Immature natural killer cell (primary cell): ENCODE measurements at places on chromosomes 4 and X. TPM values are rescaled to one million over a fixed set of nuclear protein-coding genes. Genes with fewer than 3 reads are reported as not detected.

- no peak overlapping the region for H3K4me3 ChIP-seq
- no peaks in the 10 kb centered on the region for H3K4me1 ChIP-seq
- no peak overlapping the region for H3K27ac ChIP-seq
Observed at GRCh38 chrX:150647331-150647730, 45.9 kb upstream of the MTMR1 start.

Gene BGN
- polyA plus RNA-seq: not detected

Gene GUCY1B1
- polyA plus RNA-seq: 4.0 TPM

DNA sequence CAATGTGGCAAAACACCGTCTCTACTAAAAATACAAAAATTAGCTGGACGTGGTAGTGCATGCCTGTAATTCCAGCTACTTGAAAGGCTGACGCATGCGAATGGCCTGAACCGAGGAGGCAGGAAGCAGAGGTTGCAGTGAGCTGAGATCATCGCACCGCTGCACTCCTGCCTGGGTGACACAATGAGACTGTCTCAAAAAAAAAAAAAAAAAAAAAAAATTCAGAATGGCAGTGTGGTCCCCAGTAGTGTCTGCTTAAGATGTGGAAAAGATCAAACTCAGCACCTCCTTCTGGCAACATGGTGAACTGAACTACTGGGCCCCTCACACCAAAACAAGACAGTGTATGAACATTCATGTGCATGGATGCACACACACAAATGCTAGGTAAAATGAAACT, 32.2 kb downstream of the SMS start:
- H3K27me3 ChIP-seq: peaks cover 3% of the 10 kb centered on the region
- H3K27ac ChIP-seq: peak overlapping the region; percentile 94
- H3K36me3 ChIP-seq: no peaks in the 10 kb centered on the region

- peaks cover 4% of the 10 kb centered on the region for H3K27me3 ChIP-seq
- no peak for DNase-seq
- H3K4me1 ChIP-seq: no peaks in the 10 kb centered on the region
- no peak overlapping the region for H3K4me3 ChIP-seq
- H3K36me3 ChIP-seq: peaks cover 7% of the 10 kb centered on the region
Observed at GRCh38 chr4:7343081-7343655, 91.6 kb downstream of the PSAPL1 start.

Gene ARHGAP24
- polyA plus RNA-seq: not detected

DNA sequence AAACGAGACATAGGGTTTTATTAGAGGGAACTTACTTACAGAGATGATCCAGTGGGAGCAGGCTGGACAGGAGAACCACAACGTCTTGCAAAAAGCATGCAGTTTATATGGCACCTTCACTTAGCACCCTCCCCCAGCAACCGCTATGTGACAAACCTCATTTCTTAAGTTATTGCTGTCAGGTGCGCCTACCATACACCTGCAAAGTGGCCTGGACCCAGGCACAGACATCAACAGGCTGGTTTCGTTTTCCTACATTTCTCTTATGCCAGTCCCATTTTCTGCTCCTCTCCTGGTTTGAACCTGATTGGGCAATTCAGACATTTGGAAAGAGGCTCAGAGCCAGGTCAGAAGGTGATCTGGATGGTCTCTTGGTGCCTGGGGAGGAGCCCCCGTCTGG, 18.3 kb downstream of the RTL5 start:
- peaks cover 5% of the 10 kb centered on the region for H3K36me3 ChIP-seq
- peaks cover 10% of the 10 kb centered on the region for H3K27me3 ChIP-seq
- peaks cover 49% of the 10 kb centered on the region for H3K4me1 ChIP-seq
- DNase-seq: no peak
- H3K27ac ChIP-seq: peak overlapping the region; percentile 53

DNA sequence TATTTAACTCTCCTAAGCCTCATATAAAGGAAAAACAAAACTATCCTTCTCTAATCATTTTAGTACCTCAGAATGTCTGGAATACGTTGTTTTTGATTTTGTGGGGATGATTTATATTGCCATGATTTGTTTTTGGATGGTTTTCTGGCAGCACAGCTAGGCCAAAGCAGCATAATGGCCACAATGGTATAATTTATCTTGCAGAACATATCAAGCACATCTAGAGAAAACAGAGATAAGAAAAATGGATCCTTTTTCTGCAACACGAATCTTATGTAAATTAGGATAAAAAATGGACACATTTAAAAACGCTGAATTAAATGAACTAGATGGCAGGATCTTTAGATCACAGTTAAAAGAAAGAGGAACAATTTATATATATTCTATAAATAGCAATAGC, 269.9 kb upstream of the FAT4 start:
- no peaks in the 10 kb centered on the region for H3K36me3 ChIP-seq
- no peak overlapping the region for H3K27ac ChIP-seq
- H3K4me1 ChIP-seq: no peaks in the 10 kb centered on the region
- H3K27me3 ChIP-seq: no peaks in the 10 kb centered on the region
- no peak for DNase-seq

Gene CXCL5
- polyA plus RNA-seq: 0.41 TPM

GRCh38 chr4:150475763-150476162, 106.2 kb upstream of the MAB21L2 start:
- no peak for DNase-seq
- H3K4me3 ChIP-seq: no peak overlapping the region
- H3K36me3 ChIP-seq: peaks cover 31% of the 10 kb centered on the region
- no peak overlapping the region for H3K27ac ChIP-seq

GRCh38 chr4:52903273-52903672, 41.2 kb downstream of the RASL11B start:
- no peak for DNase-seq
- H3K36me3 ChIP-seq: peaks cover 41% of the 10 kb centered on the region
- peaks cover 2% of the 10 kb centered on the region for H3K27me3 ChIP-seq
- no peaks in the 10 kb centered on the region for H3K4me1 ChIP-seq

- no peaks in the 10 kb centered on the region for H3K36me3 ChIP-seq
- no peaks in the 10 kb centered on the region for H3K4me1 ChIP-seq
- no peak for DNase-seq
- H3K27me3 ChIP-seq: no peaks in the 10 kb centered on the region
Observed at GRCh38 chr4:133483600-133484246, 334.6 kb downstream of the PCDH10 start.

Gene RTL5
- 0.19 TPM for polyA plus RNA-seq

Gene PPP1R2C
- polyA plus RNA-seq: 0.24 TPM

Gene REPS2
- 0.71 TPM for polyA plus RNA-seq

Gene FAM47E
- polyA plus RNA-seq: not detected

DNA sequence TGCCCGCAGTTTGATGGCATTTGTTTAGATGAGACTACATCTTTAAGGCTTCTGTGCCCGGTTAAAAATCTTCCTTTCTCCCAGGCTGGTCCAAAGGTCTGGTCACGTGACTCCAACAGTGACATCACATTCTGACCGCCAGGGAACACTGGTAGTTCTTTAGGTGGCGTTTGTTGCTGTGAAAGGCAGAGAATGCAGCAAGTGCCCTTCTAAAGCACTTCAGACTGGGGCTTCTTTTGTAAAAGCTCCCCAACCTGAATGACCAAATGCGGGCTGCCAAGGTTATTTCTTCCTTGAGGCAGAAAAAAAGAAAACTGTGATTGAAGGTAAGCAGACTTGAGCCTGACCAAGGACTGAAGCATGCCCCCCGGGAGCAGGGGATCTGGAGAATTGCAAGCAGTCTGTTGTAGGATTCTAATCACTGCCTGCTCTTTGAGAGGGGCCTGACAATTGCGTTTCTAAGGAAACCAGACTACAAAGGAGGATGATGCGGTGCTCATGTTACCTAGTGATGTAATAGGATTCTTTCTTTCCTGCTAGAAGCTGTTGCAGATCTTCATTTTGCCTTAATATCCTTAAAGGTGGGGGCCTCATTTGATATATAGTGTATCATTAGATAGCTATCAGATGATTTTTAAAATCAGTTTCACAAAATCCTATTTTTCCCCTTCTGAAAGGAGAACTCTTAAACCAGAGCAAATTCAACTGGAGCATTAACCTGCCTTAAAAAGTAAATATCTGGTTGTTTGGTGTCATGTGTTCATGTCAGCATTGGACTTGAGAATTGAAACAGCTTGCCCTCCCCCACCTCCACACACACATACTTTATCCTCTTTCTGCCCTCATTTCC, 133.1 kb downstream of the AKAP4 start:
- H3K36me3 ChIP-seq: peaks cover 2% of the 10 kb centered on the region
- DNase-seq: no peak
- no peak overlapping the region for H3K4me3 ChIP-seq
- no peak overlapping the region for H3K27ac ChIP-seq
- no peaks in the 10 kb centered on the region for H3K27me3 ChIP-seq
- H3K4me1 ChIP-seq: no peaks in the 10 kb centered on the region

- no peaks in the 10 kb centered on the region for H3K36me3 ChIP-seq
- no peak overlapping the region for H3K27ac ChIP-seq
- H3K4me3 ChIP-seq: no peak overlapping the region
- H3K4me1 ChIP-seq: no peaks in the 10 kb centered on the region
Observed at GRCh38 chr4:112003231-112003907, 141.9 kb upstream of the FAM241A start.

DNA sequence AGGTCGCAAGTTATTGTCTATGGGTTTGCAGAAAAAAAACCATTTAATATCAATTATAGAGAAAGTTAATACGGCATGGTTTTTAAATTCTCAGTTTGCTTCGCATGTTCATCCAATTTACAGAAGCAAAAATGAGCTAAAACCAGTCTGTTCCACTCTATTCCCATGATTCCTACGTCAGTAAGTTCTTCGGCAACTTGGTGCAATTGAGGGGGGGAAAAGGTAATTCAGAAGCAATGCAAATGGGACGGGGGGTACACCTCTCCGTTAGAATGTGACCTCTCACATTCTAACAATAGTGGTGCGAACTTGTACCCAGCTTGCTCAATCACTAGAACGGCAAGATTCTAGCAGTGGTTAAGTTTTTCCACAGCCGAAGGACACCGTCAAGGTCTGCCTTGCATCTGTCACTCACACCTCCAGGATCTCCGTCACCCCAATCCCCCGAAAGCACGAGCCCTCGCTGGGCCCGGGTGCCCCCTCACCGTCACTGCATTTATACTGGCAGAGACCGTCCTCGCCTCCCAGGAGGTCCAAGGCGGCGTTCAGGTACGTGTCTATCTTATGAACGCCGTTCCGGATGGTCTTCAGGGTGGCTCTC, 653 bp downstream of the PLA2G12A start:
- H3K36me3 ChIP-seq: peaks cover 10% of the 10 kb centered on the region
- peak overlapping the region; percentile 93 for H3K4me3 ChIP-seq
- no peak for DNase-seq
- peaks cover 26% of the 10 kb centered on the region for H3K4me1 ChIP-seq
